ENCODE measurements at places on chromosomes 12 and 14.

- DNase-seq, result no peak
Measured at GRCh38 chr12:126358806-126359205, 1293.6 kb downstream of the AACS start.

GRCh38 chr12:19186722-19187661, 57.5 kb downstream of the PLEKHA5 start:
- peak; percentile 13 for DNase-seq

GRCh38 chr12:132953163-132953425, 3.0 kb downstream of the ZNF605 start:
- no peak for DNase-seq

DNA sequence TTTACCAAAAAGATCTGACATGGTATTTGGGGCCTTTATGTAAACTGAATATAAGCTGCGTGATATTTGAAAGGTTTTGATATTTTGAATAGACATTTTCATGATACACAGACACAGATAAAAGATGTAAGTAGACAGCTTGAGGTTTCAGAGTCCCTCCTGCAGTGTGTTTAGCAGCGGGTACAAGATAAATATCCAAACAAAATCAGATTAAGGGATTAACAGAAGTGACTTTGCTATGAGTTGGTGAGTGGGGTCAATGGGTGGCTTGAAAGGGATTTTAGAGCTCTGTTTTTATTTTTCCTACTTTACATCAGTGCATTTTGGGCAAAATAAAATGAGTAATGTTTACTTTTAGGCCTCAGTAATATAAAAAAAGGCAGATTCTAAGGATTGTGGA, 84.1 kb downstream of the IGF1 start:
- DNase-seq, result no peak

DNA sequence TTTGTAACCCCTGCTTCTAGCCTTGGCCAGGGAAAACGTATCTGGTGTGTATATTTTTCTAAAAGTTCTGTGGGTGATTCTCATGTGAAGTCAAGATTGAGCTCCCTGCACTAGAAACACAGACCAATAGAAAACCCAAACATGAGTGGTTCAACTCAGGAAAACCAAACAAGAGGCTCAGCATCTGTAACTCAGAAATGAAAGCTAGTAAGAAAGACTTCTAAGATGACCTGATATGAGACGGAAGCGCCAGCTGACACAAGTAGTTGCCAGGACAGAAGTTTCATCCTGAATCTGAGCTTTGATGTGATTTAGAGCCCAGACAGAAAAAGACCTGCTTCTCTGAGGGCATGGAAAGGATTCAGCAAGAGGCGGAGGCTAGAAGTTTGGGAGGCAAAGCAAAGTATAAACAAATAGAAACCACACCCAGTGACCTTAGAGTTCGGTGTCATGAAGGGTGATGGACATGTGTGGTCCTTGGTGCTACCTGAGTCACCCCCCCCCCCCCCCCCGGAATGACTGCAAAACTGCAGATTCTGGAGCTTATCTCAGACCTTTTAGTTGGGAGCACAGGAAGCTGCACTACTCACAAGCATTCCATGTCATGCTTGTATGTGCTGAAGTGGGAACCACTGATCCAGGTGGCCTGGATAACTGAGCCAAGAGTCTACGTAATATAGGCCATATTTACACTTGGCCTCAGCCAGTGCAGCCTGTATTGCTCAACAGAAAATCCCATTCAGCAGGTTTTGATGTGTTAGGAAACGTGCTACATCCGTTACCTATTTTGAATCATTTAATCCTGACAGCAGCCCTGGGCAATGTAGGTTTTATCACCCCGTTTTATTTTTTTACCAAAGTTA, 191.3 kb downstream of the ANO6 start:
- no peak for DNase-seq

GRCh38 chr12:75944097-75944904, 87.3 kb downstream of the PHLDA1 start:
- no peak for DNase-seq

- no peak for DNase-seq
Measured at GRCh38 chr12:118315821-118316220, 56.9 kb downstream of the TAOK3 start.

DNA sequence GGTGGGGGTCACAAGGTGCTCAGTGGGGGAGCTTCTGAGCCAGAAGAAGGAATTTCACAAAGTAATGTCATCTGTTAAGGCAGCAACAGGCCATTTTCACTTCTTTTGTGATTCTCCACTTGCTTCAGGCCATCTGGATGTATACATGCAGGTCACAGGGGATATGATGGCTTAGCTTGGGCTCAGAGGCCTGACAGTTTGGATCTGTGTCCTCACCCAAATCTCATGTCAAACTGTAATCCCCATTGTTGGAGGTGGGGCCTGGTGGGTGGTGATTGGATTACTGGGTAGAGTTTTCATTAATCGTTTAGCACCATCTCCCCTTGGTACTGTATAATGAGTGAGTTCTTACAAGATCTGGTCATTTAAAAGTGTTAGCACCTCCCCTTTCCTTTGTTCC, 36.4 kb downstream of the TESPA1 start:
- DNase-seq, result no peak

GRCh38 chr12:106917503-106917902, 38.2 kb upstream of the TMEM263 start:
- DNase-seq, result no peak

GRCh38 chr12:1287446-1287975, 296.5 kb downstream of the ERC1 start:
- DNase-seq, result no peak

- no peak for DNase-seq
Measured at GRCh38 chr12:43883748-43884147, 47.9 kb downstream of the TMEM117 start.

DNA sequence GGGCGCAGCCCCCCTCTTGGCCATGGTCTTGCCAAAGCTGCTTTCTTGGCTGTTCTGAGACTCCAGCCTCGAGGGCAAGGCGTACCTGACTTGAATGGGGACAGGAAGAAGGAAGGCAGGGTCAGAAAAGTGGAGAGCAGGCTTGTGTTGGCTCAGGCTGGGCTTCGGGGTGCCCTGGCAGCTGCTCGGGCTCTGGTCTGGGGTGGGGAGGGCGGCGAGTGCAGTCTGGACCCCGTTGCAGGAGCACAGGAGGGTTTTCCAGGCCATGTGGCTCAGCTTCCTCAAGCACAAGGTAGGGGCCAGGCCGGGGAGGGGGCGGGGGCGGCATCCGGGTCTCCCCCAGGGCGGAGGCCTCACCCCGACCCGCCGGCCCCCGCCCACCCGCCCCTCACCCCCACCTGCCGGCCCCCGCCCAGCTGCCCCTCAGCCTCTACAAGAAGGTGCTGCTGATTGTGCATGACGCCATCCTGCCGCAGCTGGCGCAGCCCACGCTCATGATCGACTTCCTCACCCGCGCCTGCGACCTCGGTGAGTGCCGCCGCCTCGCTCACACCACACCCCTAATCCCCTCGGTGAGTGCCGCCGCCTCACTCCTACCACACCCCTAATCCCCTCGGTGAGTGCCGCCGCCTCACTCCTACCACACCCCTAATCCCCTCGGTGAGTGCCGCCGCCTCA, 4.2 kb downstream of the NOC4L start:
- no peak for DNase-seq

DNA sequence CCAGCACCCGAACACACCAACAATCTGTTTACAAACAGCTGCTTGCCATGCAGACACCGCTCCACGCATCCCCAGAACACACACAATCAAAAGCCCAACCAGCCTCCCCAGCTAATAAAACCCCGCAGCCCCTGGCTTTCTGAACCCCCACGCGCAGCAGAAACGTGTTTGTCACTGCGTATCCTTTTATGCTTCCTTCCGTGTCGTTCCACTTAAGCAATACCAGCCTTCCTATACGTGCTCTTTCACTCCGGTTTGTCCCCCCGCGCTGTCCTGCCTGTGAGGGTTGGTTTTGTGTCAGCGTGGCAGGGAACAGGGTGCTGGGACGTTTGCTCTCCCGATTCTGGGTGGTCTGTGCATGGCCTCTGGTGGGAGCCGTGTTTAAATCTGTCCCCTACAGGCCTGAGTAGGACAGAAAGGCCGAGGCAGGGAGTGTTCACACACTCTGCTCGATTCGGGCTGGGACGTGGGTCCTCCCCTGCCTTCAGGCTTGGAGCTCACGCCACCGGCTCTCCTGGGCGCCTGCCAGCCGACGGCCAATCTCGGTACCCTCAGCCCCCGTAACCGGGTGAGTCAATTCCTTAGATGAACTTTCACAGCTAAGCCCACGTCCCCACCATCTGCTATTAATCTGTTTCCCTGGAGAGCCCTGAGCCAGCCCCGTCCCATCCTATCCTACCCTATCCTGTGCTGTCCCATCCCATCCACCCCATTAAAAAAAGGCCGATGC, 60.0 kb downstream of the NOC4L start:
- DNase-seq, result no peak

GRCh38 chr12:117587631-117588287, 226.3 kb upstream of the NOS1 start:
- DNase-seq, result peak; percentile 45

- DNase-seq, result no peak
Measured at GRCh38 chr12:49803693-49804450, 24.3 kb downstream of the NCKAP5L start.

- DNase-seq, result no peak
Measured at GRCh38 chr12:4392223-4392742, 12.8 kb upstream of the FGF23 start.

DNA sequence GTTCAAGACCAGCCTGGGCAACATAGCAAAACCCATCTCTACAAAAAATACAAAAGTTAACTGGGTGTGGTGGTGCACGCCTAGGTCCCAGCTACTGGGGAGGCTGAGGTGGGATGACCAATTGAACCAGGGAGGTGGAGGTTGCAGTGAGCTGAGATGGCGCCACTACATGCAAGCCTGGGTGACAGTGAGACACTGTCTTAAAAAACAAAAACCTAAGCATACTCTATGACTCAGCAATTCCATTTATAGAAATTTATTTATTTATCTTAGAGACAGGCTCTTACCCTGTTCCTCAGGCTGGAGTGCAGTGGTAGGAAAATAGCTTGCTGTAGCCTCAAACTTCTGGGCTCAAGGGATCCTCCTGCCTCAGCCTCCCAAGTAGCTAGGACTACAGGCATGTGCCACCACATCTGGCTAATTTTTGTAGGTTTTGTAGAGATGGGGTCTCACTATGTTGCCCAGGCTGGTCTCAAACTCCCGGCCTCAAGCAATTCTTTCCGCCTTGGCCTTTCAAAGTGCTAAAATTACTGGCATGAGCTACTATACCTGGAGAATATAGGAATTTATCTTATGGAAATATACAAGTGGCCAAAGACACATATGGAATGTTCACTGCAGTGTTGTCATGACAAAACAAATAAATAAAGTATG, 43.3 kb downstream of the NCKAP5L start:
- no peak for DNase-seq

DNA sequence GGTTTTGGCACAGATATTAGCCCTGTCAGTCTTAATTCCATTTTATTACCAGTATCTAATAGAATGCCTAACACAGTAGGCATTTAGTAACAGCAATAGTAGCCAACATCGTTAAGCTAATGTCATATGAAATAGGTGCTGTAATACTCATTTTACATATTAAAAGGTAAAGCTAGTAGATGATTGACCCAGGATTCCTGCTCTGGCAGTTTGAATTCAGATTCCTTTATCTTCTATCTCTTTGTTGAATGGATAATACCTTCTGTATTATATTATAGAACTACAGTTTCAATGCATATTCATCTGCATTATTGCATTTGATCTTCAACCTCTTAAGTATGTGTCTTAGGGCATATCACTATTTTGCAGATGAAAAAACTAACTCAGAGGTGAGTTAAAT, 2.9 kb downstream of the ATL1 start:
- no peak for DNase-seq
